ENCODE measurements at places on chromosomes 13 and 19.
A peak's percentile ranks its signal among the peaks of the same experiment; 100 is the strongest.

DNA sequence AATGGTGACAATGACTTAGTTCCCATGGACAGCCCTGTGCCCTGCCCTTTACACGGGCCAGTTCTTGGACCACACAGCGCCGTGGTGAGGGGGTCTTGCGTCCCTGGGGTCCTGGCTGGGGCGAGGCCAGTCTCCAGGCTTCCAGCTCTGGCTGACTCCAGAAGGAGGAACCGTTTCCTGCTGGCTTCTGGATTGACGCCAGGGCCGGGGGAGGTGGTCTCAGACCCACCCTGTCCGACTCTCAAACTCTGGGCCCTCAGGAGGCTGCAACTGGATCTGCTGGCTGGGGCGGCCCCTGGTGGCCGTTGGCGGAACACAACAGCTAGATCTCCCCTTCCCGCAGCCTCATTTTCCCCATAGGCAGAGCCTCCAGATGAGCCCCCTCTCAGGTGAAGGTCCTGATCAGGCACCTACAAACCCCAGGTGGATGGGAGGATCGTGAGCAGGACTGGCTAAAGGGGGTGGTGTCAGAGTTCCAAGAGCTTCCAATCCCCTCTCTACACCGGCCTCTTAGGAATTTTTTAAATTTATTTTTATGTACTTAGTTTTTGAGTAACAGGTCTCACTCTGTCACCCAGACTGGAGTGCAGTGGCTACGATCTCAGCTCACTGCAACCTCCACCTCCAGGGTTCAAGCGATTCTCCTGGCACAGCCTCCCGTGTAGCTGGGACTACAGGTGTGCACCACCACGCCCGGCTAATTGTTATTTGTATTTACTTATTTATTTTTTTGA is 8.0 kb downstream of the CCDC194 start:
- peak; percentile 47 for DNase-seq

GRCh38 chr13:106762708-106763107 is 194.8 kb upstream of the ARGLU1 start:
- no peak for DNase-seq

- DNase-seq: peak; percentile 40
These were observed 10.5 kb upstream of the TINCR start for GRCh38 chr19:5578097-5578846.

GRCh38 chr19:28475525-28475924 is 737.4 kb downstream of the UQCRFS1 start:
- DNase-seq: no peak

- no peak for DNase-seq
These were observed 46.7 kb downstream of the ZNRF4 start for GRCh38 chr19:5501907-5502306.

GRCh38 chr19:18651733-18652132 is 14.9 kb downstream of the KLHL26 start:
- DNase-seq: no peak

- DNase-seq: no peak
These were observed 29.7 kb downstream of the NWD1 start for GRCh38 chr19:16749326-16749725.

GRCh38 chr13:79194272-79194671 is 211.8 kb downstream of the RBM26 start:
- DNase-seq: peak; percentile 27

DNA sequence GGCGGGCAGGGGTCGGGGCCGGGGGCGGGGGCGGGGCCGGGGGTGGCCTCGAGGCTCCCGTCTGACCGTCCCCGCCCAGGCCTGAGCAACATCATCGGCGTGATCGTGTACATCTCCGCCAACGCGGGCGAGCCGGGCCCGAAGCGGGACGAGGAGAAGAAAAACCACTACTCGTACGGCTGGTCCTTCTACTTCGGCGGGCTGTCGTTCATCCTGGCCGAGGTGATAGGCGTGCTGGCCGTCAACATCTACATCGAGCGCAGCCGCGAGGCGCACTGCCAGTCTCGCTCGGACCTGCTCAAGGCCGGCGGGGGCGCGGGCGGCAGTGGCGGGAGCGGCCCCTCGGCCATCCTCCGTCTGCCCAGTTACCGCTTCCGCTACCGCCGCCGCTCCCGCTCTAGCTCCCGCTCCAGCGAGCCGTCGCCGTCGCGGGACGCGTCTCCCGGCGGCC is 9.4 kb upstream of the CACNG6 start:
- no peak for DNase-seq

- DNase-seq: peak; percentile 66
These were observed 26.8 kb upstream of the CEACAM21 start for GRCh38 chr19:41548954-41549688.

DNA sequence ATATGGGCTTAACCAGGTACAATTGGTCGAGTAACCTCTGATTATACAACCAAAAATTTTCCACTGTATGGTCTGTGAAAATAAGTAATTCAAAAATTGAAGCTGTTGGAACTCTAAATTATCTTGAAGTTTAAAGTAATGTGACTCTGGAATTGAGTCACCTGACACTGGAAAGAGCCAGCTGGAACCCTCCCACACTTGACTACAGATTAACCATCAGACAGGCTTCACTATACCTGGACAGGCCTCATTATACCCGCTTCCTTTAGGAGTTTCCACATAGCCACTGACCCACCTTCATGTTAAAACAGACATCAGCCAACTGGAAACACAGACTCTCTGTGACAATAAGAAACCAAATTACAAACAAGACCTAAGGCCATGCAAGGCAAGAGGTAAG is 1.3 kb downstream of the ZNF433 start:
- no peak for DNase-seq

DNA sequence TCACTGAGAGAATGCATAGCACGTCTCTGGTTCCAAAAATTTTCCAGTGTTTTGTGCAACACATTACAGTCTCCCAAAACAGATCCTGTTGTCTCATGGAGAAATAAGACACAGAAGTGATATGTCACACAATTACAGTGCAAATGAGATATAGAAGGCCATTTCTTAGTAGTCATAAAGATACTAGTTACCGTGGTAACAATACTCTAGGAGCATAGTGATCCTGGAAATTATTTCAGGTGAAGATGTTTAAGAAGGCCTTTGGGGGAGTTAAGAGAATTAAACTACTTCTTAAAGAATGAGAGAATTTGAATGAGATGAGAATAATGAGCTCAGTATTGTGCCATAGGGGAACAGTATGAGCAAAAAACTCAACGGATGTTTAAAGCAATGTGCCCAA is 628.0 kb upstream of the MIR17HG start:
- no peak for DNase-seq

DNA sequence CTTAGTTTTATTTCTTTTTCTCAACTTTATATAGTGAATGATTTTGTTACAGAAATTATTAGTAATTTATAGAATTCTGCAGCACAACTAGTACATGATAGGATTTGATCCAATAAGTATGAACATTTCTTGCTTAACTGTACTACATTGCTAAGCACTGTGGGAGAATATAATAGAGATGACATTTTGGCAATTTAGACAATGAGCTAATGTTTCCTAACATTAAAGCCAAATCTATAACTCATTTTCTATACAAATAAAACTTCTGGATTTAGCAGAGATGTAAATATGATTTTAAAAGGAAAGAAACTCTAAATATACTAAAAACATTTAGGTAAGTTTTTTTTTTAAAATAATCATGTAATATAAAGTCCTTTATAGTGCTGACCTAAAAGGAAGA is 87.3 kb downstream of the FNDC3A start:
- DNase-seq: no peak

GRCh38 chr13:32660227-32660626 is 74.0 kb downstream of the PDS5B start:
- DNase-seq: no peak

- DNase-seq: no peak
These were observed at the start of gene SLC27A5 for GRCh38 chr19:58511353-58512208. SLC27A5 (minus strand) TSS chr19:58511992; CDS start chr19:58511955, 37 bp downstream.

GRCh38 chr13:19567820-19568534 is 6.6 kb upstream of the TPTE2 start:
- DNase-seq: no peak

DNA sequence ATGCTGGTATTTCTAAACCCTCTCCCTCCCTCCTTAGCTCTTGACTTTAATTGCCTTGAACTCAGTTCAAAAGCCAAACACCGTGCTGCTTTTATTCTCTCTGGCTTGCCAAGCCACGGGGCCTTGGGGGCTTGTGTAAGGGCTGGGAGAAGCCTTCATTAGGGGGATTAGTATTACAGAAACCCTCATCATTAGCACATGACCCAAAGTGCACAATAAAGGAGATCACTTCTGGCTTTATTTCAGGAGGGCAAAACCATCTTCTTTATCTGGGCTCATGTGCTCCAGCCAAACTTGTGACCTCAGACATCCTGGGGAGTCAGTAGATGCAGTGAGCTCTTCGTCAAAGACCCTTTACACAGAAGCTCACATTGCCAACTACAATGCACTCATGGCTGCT is at the start of gene DCT:
TSS of gene DCT (minus strand) at position 67 of the 400 bp plus-strand sequence. CDS start 427 bp downstream, outside the sequence.
- no peak for DNase-seq

GRCh38 chr19:10379880-10380312 is 476 bp downstream of the TYK2 start:
- DNase-seq: no peak

DNA sequence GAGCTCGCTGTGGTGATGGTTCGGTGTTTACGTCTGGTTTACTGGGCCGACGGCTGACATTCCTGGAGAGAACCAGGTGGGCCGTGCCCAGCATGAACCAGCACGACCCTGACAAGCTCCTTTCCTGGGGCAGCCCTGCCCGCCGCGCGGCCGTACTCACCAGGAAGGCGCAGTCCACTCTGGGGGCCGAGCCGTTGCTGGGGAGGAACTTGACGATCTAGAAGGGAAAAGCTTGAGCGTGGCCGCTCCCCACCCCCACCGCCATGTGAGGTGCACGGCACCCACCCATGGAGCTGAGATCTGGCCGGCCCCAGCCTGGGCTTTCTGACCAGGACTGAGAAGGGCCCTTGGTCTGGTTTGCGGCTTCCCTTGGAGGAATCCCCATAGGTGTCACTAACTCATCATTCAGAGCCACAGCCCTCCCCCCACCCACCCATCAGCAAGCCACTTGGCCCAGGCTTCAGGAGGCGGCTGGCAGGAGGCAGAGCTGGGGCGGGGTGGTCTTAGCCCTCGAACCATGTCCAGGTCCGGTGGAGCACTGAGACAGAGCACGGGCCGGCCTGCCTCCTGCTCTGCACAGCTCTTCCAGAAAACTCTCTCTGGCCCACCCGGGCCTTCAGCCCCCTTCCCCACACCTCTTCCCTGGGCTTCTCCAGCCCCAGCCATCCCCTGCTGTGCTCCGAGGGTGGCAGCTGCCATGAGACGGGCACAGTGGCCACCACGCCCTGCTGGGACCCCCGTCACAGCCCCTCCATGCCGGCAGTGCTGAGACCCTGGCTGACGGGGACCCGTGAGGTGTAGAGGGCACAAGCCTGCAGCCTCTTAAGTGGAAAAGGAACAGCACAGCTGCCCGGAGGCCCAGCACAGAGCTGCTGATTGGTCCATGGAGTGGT is 6.2 kb downstream of the ATP4B start:
- DNase-seq: no peak

DNA sequence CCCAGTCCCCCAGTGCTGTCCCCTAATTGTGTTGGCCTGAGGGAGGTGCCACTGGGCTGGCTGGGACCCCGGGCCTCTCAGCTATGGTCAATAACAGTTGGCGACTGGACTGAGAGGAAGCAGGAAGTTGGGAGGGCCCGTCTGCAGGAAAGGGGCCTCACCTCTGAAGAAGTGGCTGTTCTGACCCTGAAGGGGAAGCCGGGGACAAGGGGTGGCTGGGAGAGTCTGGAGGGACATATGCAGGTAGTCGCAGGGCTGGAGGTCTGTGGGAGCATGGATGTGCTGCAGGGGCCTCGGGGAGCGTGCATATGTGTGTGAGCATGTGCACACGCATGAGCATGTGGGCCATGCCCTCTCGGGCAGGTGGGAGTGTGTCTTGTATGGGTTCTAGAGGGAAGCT is 5.9 kb downstream of the PKN1 start:
- no peak for DNase-seq

DNA sequence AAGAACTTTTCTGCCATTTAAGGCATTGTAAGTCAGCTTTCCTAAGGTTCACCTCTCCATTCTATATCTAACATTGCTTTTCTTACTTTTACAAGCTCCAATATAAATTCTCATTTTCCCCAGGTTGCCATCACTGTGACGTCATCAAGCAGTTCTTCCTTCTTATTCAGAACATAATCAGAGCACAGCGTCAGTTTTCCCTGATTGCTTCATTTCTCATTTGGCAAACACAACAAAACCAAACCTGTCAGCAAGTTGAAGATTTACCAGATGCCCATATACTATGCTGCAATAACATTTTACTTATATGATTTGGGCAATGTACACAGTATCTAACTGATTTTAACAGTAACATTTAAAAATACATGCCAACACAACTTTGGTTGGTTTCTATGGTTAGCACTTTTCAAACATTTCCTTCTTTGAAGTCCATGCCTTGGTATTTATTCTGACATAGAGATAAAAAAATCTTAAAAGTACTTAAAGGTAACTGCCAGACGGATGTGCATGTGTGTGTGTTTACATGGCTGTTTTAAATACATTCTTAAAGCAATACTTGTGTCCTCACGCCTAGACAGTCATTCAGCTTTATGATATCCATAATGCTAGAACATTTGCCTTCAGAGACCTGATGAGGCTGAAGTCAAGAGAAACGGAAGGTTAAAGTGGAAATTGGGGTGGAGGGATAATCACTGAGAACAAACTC is 264.0 kb downstream of the KLF12 start:
- no peak for DNase-seq

DNA sequence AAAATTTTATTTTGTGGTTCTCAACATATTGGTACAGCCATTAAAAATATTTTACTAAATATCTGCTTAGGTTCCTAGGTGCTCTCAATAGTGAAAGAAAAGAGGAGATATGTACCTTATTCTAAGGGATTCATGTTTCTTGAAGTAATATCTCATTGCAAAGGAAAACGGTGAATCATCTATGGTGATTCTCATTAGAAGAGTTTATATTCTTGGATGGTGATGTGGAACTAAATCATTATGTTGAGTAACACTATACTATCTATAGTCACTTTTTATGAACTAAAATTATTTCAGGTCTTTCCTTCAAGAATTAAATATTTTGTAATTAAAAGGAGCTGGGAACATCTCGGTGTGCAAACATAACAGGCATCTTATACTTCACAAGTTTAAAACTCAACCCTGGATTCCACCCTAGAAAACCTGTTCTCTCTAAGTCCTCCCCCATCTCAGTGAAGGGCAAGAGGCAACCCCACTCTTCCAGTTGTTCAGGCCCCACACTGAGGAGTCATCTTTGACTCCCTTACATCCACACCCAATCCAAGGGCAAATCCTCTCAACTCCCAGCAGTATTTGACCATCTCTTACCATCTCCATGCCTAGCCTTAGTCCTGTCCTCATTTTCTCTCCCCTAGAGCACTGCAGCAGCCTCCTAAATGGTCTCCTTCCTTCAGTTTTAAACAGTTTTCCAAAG is 140.1 kb downstream of the RGCC start:
- no peak for DNase-seq

DNA sequence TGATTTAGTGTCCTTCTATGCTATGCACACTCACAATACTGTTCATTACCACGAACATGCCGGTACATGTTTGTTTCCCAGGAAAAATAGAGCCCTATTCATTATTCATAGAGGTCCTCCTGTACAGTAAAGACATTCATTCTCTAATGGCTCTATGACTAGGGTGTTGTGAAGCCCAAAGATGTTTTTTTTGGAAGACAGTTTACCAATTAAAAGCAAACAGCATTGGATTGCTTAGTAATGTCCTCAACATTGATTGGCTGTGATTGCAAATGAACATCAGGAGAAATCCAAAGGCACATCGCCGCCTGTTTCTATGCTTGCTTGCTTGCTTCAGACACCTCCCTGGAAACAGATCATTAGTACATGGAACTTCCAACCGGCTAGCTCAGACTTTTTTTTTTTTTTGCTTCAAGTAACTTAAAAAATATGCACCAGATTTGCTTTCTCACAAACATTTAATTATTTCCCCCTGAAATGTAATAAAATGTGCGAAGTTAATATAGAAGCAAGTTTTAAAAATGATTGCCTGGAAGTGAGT is 8.8 kb upstream of the GPC6 start:
- no peak for DNase-seq

- DNase-seq: no peak
These were observed 106.5 kb upstream of the SGCG start for GRCh38 chr13:23074075-23074828.

Data from stimulated activated naive CD4-positive, alpha-beta T cell treated with Interleukin-2 at 50 U/mL for 16 hours (primary cell).